ENCODE measurements at places on chromosomes 4 and X.

GRCh38 chr4:28228561-28229491, 1368.2 kb downstream of the STIM2 start:
- no peak for DNase-seq

GRCh38 chr4:140826701-140827027, 70.5 kb upstream of the TBC1D9 start:
- no peak for DNase-seq

GRCh38 chr4:17368408-17368807, 143.5 kb downstream of the QDPR start:
- no peak for DNase-seq

- no peak for DNase-seq
Measured at GRCh38 chr4:53635697-53636483, 44.6 kb upstream of the LNX1 start.

DNA sequence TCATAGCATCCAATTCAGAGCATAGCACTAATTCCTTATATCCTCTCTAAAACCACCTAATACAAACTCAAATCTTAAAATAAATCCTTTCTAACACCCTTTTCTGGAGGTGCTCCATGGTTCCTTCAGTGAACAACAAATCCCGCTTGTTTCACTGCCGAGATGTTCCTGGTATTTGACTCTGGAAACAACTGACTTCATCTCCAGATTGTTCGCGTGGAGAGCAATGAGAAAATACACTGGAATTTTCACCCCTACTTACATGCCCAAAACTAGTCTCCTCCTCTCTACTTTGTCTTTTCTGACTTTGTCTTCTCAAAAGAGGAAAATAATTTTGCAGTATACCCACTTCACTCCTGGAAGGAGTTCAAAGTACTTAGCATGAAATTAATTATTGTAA, 129.0 kb downstream of the PLS3 start:
- no peak for DNase-seq

GRCh38 chrX:129347291-129347690, 176.0 kb downstream of the SMARCA1 start:
- DNase-seq = no peak

- no peak for DNase-seq
Measured at GRCh38 chr4:109465069-109465468, 31.5 kb downstream of the SEC24B start.

DNA sequence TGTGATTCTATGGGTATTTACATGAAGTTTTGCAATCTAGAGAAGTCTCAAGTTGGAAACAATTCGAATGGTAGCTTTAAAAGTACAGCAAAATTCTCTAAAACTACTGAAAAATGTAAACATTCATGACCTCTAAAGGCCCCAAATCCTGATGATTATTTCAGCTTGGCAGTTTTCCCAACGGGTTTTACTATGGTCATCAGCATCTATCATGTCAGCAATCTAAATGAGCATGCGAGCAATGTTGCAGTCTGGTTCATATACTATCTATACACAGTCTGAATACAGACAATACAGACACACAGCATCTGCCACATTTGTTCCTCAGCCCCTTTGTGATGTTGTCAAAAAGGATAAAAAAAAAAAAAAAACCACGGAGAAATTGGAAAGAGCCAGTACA, 790.3 kb upstream of the HTR2C start:
- DNase-seq = no peak

GRCh38 chr4:183831026-183831446, 74.1 kb upstream of the STOX2 start:
- no peak for DNase-seq

DNA sequence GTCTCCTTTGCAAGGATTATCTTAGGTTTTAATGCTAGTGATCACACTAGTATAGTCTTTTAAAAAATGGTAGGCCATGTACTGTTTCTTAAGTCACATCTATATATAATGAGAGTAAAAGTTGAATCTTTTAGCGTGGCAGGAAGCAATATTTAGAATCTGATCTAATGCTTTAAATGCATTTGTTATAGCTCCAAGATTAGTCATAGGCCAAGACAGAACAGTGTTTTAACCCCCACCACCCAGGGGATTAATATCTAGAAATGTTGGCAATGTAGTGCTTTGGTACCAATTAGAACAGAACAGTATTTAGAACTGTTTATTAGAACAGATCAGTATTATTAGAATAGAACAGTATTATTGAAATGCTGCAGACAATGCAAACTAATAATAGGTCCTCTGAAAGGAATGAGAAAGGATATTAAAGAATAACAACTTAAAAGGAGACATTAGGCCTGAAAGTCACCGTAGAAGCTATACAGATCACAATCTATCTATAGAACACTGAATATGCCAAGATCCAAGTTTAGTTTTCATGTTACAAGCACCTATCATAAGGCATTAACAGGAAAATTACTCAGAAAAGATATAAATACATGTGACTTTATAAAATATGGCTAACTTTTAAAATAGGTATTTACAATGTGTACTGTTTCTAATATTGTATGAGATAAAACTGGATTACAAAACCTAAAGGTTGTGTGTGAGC, 146.2 kb downstream of the NPNT start:
- DNase-seq = no peak

DNA sequence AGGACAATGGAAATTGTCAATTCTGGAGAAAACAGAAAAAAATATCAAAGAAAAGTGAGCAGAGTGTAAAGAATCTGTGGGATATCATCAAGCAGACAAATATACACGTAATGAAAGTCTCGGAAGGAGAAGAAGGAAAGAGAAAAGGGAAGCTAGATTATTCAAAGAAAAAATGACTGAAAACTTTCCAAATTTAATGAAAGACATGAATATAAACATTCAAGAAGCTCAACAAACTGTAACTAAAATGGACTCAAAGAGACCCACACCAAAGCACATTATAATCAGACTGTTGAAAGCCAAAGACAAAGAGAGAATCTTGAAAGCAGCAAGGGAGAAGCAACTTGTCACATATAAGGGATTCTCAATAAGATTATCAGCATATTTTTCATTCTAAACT, 28.3 kb downstream of the PARM1 start:
- DNase-seq = no peak

GRCh38 chr4:103012060-103012459, 7.4 kb downstream of the SLC9B1 start:
- DNase-seq = no peak

DNA sequence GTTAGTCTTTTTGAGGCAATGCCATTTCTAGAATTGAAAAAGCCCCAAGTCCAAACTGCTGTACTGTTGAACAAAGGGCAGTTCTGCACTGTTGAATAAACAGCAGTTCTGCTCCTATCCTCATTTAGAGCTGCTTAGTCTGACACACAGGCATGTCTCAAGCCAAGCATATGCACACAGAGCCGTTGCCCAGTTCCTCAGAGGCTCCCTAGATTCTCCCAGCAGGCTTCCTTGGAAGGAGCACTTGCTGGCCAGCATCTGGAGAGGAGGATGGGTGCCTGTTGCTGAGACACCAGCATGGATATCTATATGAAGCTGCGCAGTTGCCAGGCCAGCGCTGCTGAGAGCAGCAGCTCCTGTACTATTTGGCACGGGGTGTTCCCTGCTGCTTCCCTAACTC, 138.3 kb upstream of the USP38 start:
- DNase-seq = no peak

DNA sequence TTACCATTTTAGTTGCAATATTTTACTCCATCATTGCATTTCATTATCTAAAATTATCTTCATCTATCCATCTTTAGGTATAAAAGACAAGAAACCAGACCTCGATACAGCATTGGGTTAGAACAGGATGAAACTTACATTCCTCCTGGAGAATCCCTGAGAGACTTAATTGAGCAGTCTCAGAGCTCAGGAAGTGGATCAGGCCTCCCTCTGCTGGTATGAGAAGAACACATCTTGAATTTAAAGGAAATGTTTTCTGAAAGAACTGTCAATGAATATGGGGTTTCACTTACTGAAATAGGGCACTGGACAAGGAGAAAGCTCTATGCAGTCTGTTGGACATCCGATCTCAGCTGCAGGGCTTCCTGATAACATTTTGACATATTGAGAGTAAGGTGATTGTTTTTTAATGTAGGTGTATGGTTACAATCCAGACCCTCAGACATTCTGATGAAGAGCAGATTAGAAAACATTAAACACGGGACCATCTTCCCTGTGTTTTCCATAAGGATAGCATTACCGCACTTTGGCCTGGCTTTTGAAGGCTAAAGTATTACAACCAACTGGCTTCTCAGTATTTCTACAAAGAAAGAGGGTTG, 367.2 kb downstream of the BMPR1B start:
- peak; percentile 49 for DNase-seq

GRCh38 chr4:107718351-107718965, 1.6 kb downstream of the PAPSS1 start:
- no peak for DNase-seq

GRCh38 chr4:134787315-134787714, 585.7 kb upstream of the PABPC4L start:
- no peak for DNase-seq

- DNase-seq = no peak
Measured at GRCh38 chrX:38768079-38768478, 33.2 kb upstream of the MID1IP1 start.

GRCh38 chrX:54633641-54634040, 103.6 kb downstream of the GNL3L start:
- DNase-seq = no peak

DNA sequence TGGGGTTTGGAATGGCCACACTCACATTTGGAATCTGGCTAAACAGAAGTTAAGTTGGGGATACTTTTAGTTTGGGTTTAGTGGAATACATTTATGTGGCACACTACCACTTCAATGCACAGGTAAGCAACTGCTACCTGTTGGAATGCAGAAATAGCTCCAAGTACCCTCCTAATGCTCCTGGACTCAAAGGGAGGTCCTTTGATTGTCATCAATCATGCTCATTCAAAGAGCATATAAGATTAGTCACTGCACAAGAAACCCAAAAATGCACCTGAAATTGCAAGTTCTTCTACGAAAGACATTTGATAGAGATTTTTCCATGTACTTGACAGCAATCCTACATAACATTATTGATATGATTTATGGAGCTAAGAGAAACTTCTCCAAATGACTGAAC, 247.7 kb downstream of the ANKRD50 start:
- DNase-seq = no peak

DNA sequence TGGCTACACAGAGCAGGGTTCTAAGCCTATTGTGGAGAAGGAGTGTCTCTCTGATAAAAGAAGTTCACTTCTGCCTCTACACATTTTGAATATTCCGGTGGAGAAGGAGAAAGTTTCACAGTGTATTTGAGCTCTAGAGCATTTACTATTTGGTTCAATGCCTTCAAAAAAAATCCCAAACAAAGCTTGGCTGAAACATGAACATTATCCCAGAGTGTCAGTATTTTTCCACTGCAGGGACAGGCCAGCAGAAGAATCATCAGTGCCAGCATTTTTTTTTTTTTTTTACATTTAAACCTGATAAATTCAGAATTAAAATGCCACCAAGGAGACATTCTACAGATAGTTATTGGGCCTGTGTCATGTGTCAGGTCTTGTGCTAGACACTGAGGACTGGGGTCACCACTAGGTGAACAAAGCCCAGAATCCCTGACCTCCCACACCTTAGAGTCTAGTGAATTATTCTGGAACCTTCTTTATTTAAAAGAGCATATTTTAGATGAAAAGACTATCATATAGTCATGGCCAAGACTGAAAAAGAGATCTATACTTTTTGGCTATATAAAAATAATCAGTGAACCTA, 48.0 kb upstream of the NAP1L5 start:
- DNase-seq = no peak

DNA sequence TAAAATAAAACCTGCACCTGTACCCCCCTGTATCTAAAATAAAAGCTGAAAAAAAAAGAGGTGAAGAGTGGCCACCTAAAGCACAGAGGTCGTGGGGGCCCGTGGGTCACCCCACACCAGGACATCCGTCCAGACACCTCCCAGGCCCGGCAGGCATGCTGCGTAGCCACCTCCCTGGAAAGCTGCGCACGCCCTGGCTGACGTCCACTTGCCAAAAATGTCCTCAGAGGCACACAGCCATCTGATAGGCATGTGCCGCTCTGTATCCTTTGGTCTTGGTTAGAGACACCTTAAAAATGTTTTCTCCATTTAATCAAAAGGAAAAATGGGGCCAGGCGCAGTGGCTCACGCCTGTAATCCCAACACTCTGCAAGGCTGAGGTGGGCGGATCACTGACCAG, 17.7 kb downstream of the FAM53A start:
- DNase-seq = no peak

DNA sequence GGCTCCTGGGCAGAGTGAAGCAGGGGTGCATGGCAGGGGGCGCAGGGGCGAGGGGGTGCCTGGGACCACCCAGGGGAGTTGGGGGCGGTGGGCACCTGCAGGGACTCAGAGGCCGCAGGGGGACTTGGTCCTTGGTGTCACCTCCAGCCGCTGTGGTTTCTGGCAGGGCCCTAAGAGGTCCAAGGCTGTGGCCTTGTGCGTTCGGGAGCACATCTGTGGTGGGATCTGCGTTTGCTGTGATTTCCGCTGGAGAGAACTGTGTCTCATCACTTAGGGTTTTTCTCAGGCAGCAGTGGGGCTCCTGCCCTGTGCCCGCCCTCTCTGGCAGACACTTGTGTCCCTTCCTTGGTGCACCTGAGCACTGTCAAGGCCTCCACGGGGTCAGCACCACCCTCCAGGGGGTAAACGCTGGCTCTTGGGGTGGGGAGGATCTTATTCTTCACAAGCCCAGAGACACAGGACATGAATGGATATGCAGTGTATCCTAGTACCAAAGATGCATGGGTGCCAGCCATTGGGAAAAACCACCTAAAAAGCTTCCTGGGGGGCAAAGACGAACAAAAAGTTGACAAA, 66.5 kb downstream of the ACOX3 start:
- no peak for DNase-seq

- DNase-seq = peak; percentile 71
Measured at GRCh38 chr4:153497091-153497531, 31.0 kb downstream of the TMEM131L start.

DNA sequence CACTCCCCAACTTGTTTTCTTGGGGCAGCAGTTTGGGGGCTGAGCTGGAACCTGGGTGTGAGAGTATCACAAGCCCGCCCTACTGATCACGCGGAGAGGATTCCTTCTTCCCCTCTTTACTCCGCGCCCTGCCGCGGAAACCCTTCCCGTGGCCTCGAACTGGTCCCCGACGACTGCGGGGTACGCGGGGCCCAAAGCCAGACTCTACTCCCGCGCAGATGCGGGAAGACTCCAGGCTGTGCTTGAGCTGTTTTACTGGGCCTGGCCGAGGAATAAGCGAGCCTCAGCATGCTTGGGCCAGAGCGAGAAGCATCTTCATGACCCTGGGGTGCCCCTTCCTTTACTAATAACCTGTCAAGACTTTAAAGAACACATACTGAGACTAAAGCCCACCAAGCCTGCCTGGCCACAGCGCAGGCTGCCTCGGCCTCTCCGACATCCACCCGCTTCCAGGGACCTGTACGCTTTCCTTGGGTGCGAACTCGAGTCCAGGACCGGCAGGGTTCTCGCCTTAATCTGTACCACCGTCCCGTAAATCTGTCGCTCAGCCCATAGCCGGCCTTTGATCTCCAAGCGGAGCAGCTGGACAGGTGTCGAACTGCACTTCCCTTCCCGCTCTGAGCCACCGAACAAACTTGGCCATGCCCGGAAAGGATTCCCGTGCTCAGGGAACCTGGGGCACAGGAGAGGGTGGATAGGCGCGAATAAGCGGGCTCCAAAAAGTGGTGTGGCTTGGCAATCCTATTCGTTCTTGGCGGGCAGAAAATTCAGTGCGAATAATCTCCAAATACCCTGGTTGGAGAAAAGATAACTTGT, 55.0 kb upstream of the TMEM33 start:
- no peak for DNase-seq
